Left colon (tissue), 2 donors: ENCODE measurements at places on chromosomes 5 and 9. TPM values are rescaled to one million over a fixed set of nuclear protein-coding genes. Genes with fewer than 3 reads are reported as not detected.

- no peak for DNase-seq
Measured at GRCh38 chr5:59937633-59938032, 44.1 kb upstream of the PDE4D start.

- no peak for DNase-seq
Measured at GRCh38 chr5:2135833-2136232, 253.1 kb upstream of the IRX4 start.

DNA sequence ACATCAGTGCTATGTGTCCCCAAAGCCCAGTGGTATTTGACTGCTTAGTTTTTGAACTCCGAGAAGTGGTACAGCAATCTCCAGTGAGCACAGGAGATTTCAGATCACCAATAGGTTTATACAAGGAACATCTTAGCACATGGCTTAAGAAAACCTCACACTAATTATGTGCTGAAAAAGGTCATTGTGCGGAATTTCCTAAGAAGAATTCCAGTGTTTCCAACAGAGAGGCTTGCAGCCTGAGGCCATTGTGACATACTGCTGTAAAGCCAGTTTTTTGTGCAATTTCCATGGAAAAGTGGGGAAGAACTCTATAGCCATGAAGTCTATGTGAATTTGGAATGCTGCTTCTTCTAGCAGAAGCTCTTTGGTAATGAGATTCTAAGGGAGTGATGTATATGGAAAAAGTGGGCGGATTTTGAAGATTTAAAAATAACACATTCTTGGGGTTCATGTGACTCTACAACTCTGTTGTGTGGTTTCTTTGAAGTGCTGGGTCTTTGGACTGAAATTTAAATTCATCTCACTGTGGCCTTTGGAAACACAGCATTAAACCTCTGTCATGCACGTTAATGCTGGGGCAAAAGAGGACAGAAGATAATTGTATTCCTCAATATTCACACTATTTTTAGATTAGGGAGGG, 110.5 kb upstream of the CD180 start:
- no peak for DNase-seq

DNA sequence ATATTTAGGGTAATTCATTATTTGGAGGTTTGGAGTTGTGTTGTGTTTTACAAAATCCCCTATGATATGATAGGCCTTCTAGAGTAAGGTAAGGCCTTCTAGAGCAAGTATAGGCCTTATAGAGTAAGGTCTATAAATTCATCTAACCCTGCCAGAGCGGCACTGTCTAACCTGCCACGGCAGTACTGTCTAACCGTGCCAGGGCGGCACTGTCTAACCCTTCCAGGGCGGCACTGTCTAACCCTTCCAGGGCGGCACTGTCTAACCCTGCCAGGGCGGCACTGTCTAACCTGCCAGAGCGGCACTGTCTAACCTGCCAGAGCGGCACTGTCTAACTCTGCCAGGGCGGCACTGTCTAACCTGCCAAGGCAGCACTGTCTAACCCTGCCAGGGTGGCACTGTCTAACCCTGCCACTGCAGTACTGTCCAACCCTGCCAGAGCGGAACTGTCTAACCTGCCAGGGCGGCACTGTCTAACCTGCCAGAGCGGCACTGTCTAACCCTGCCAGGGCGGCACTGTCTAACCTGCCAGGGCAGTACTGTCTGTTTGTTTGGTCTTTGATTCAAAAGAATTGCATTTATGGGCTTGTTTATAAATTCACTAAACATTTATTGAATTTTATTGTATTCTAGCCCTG, 9.6 kb downstream of the RNF20 start:
- DNase-seq, result no peak

The FCN1 gene
- 0.95 TPM for total RNA-seq
